Caudate nucleus (tissue), 63 donors: ENCODE measurements at places on chromosomes 1 and 21.

DNA sequence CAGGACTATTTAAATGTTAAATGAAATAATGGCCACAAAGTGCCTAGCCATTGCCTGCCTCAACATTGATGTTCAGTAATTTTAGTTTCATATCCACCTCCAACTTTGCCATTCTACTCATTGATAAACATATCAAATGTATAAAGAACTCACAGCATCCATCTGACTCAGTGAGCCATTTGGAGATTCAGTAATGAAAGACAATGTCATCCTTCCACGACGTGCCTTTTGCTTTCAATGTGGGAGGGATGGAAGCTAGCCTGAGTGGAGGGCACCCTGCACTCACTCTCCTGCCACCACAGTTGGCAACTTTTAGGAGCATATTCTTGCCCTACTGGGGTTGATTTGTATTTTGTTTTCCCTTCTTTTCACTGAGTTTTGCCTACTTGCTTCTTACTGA, 151.5 kb downstream of the GLUL start:
- no peak for DNase-seq

GRCh38 chr1:107604825-107605224, 360.2 kb downstream of the VAV3 start:
- no peak for DNase-seq

DNA sequence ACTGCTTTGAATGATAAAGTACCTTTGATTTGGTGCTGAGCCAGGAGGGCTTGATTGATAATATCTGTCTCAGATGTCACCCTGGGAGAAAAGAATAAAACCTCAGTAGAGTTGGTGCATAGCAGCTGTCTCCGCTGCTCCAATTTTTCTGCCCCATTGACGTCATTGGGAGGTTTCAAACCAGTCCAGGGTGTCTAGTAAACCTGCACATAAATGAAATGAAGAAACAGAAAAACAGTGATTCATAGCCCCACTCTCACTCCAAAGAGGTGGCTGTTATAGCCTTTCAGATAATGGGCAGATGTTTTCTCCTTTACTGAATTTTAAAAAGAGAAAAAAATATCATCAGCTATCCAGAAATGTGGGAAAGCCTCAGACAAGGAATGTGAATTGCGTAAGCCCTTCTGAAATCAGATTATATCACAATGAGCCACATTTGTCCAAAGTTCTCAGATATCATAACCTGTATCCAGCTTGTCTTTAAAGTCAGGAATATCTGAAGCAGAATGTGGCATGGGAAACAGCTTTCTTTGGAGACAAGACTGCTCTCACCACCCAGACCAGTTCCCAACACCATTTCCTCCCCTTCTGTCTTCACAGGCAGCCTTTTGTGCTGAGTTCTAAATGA, 351.3 kb upstream of the SGIP1 start:
- peak; percentile 14 for DNase-seq

DNA sequence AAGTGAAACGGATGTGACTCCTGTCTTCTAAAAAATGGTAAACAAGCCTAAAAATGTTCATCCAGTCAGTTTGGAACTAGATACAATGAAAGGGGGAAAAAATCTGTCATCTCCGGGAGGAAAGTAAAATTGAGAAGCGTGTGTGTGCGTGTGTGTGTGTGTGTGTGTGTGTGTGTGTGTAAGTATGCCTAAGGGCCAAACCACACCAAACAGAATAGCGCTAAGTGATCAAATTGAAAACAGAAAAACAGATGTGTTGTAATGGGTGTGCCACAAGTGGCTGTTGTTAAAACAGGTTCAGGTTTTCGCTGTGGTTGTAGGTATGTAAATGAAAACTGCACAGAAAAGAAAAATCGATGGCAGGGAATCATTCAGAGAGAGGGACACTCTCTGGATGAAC, 106.7 kb downstream of the RNF220 start:
- DNase-seq: no peak

GRCh38 chr1:69993810-69994209, 211.6 kb downstream of the LRRC40 start:
- no peak for DNase-seq

DNA sequence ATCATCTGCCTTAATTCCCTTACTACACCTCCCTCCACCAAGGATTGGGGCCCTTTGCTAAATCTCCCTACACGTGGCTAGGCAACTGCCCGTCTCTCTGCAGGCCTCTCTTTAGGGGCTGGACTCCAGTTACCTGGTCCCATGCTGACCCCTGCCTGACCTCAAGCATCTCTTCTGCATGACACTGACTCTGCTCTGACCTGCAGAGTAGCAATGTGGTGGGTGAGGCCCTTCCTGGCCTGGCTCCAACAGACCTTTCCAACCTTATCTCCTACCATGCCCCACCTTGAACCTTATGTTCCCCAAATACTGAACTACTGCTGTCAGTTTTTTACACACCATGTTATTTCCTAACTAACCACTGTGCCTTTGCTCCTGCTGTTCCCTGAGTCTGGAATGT, 45.9 kb upstream of the EPS15 start:
- no peak for DNase-seq

- no peak for DNase-seq
Observed at GRCh38 chr1:190144650-190145049, 333.0 kb downstream of the BRINP3 start.

- no peak for DNase-seq
Observed at GRCh38 chr1:1721201-1721600, 3.0 kb downstream of the CDK11A start.

- no peak for DNase-seq
Observed at GRCh38 chr1:40973912-40974311, 5.6 kb upstream of the CTPS1 start.

- no peak for DNase-seq
Observed at GRCh38 chr21:37245151-37245550, 22.0 kb downstream of the VPS26C start.

- DNase-seq: no peak
Observed at GRCh38 chr1:208108646-208109330, 135.4 kb downstream of the PLXNA2 start.

GRCh38 chr1:10759413-10760200, 36.8 kb downstream of the CASZ1 start:
- no peak for DNase-seq

- no peak for DNase-seq
Observed at GRCh38 chr1:218474128-218474527, 129.0 kb downstream of the TGFB2 start.

DNA sequence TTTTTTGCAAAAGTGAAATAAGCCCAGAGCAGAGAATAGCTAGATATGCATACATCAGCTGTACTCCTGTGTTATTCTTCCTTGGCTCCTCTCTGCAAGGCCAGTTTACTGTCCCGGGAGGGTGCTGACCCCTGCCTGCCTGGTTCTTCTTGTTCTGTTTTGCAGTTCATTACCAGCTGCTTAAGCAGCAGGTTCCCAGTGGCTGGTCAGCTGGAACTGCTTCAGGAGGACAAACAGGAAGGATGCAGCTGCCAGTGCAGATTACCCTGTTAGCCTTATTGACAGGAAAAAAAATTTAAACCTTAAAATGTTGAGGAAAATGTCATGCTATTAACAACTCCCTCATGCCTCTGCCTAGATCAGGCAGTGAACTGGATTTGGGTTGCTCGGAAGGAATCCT, 16.0 kb upstream of the LRIG2 start:
- no peak for DNase-seq

GRCh38 chr1:35935442-35936388, 4.8 kb downstream of the AGO3 start:
- no peak for DNase-seq

GRCh38 chr1:183898001-183898396, 93.1 kb downstream of the RGL1 start:
- no peak for DNase-seq

DNA sequence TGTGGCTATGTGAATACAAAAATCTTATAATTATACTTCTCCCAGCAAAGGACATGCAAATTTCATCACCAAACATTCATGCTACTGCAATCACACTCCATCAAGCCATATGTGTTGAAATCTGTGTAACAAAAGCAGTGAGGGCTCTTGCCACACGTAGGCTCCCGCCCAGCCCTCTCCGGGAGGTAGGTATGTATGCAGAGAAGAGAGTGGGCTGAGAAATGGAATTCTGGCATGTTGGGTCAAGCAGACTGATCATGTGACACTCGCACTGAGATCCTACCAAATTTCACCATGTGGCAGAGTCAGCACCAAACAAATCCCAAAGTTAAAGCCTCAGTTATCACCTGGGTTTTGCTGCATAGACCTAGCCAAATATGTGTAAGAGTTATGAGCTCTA, 49.7 kb downstream of the APP start:
- no peak for DNase-seq

DNA sequence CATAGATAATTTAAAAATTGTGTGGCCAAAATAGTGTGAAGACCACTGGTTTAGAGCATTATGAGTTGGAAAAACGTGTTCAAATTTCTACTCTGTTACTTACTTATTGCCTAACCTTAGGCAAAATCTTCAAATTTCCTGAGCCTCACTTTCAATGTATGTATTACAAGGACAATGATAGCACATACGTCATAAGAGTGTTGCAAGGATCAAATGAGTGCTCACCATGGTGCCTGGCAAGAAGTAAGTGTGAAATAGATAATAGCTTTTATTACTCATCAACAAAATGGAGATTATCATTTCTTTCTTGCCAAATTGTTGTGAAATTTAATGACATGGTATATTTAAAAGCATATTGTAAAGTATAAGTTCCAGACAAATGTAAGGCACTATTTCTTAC, 57.2 kb downstream of the FH start:
- no peak for DNase-seq

DNA sequence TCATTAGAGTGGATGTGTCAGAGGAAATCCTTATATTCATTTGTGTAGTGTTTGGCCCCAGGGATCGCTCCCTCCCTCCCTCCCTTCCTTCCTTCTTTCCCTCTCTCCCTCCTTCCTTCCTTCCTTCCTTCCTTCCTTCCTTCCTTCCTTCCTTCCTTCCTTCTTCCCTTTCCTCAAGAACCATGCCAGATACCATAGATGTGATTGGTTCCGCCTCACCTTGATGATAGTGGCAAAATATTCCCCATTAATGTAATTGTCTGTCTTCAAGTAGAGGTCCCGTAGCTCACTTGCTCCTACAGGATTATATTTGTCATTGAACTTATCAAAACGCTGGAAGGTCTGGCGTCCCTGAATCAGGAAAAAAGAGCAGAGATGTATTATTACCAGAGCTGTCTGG, 7.8 kb upstream of the DENND2C start:
- DNase-seq: no peak

DNA sequence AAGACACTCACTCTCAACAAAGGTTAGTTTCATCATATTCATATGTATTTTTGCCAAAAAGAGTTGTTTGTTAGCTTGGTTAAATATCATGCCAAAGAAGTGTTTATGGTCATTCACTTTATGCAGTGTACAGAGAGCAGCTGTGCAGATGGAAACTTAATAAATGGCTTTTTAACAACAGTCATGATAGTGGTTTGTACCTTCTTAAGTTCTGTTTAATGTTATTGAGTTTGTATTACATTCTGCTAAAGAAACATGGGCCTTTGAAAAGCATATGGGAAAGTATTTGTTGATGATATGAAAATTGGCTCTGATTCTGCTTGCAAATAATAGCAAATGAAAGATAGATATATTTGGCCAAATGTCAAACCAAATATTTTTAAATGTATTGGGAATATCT, 607.3 kb downstream of the NCAM2 start:
- DNase-seq: no peak

DNA sequence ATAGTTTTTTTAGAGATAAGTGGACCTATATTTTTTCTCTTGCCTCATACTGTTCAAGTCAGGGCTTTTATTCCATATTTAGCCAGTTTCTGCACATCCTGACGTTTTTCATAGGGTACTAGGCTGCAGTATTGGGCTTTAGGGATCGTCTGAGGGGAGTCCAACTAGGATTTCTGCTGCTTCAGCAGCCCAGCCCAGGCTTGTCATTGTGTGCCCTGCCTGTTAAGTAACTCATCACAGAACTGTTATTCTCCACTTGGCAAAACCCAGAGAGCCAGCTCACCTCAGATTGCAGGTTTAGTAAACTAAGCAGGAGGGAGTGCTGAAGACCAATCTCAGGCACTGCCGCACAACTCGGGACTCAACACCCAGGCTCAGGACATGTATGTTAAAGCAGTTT, 2.8 kb downstream of the GALNT2 start:
- no peak for DNase-seq

DNA sequence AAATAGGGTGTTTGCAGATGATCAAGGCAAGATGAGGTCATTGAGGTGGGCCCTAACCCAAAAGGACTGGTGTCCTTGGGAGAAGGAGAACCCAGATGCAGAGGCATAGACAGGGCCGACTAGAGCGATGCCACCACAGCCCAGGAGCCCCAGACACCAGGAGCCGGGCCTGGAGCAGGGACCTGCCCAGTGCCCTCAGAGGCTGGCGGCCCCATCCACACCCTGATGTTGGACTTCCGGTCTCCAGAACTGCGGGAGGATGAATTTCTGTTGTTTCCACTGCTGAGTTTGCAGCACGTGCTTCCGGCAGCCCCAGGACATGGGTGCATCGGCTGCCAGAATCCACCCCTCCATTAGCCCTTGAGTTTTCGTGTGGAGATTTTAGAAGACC, 7.2 kb upstream of the ACTRT2 start:
- DNase-seq: no peak

DNA sequence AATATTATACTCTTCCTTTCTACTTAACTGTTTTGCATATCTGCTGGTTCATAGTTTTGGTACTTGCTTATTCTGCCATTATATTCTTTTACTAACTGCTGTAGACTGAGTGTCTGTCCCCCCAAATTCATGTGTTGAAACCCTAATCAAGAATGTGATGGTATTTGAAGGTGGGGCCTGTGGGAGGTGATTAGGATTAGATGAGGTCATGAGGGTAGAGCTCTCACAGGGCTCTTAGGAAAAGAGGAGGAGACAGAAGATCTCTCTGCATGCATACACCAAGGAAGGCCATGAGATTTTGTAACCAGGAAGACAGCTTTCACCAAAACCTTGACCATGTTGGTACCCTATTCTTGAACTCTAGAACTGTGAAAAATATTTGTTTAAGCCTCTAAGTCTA, 354.1 kb upstream of the B3GALT2 start:
- DNase-seq: no peak

DNA sequence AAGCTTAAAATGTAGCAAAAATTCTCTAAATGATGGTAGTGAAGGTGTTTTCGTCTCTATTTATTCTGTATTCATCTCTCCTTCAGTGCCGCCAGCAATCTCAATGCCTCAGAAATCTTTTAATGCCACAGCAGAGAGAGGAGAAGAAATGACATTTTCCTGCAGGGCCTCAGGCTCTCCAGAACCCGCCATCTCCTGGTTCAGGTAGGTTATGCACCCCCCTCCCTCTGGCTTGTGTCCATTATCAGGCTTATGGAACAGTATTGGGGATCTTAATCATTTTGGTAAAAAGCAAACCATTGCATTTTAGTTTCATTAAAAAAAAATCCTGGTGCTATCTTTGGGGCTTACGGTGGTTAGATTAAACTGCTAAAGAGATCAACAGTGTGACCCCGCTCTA, 326.1 kb downstream of the NCAM2 start:
- no peak for DNase-seq

GRCh38 chr1:10813799-10814198, 17.4 kb upstream of the CASZ1 start:
- DNase-seq: no peak

GRCh38 chr1:168672278-168672677, 56.7 kb downstream of the DPT start:
- no peak for DNase-seq

- no peak for DNase-seq
Observed at GRCh38 chr1:63701187-63701586, 72.6 kb upstream of the ROR1 start.
